ENCODE measurements at places on chromosomes 4 and X. TPM values are rescaled to one million over a fixed set of nuclear protein-coding genes. Genes with fewer than 3 reads are reported as not detected.

DNA sequence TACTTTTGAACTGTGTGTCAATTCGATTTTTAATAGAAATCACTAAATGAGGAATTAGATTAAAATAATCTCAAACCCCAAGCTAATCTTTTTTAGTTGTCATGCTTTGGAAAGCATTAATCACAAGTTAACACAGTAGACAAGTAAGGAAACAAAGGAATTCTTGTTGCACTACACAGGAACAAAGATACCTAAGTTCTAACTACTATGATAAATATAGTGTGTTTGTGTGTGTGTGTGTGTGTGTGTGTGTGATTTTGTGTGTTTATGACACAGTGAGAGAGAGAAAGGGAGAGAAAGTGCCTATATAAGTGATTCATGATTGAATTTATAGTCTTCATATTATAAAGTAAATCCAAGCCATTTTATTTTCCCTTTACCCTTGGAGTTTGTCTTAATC is 931.4 kb downstream of the PCDH7 start:
- DNase-seq: no peak
- no peaks in the 10 kb centered on the region for H3K36me3 ChIP-seq
- H3K27ac ChIP-seq: no peak overlapping the region
- no peak overlapping the region for H3K4me3 ChIP-seq
- H3K27me3 ChIP-seq: no peaks in the 10 kb centered on the region

DNA sequence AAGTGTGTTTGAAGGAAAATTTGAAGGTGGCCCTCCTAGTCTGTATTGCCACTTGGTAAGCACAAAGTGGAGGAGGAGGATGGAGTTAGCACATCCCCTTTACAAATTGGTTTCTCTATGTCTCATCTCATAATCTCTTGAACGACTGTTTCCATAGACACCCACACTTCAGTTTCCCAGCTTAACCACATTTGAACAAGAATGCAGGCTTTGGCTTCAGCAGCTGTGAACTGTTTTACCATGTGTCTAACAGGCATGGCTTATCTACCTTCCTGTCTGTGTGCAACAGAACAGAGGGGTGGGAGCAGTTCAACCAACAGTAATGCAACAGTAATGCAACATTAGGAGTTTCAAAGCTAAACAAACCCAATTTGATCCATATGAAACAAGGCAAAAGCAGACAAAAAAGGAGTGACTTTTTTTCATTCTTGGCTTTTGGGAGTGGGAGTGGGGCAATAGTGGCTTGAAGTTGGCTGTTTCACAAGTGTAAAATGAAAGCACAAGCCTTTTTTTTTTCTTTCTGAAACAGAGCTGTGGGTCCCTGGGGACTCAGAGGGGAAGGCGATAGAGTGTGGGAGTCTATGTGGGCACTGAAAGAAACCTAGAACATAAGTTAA is 108.0 kb downstream of the ITM2A start:
- no peaks in the 10 kb centered on the region for H3K27me3 ChIP-seq
- DNase-seq: no peak
- no peak overlapping the region for H3K4me3 ChIP-seq
- no peaks in the 10 kb centered on the region for H3K4me1 ChIP-seq
- no peak overlapping the region for H3K27ac ChIP-seq

- DNase-seq: no peak
- no peak overlapping the region for H3K4me3 ChIP-seq
- H3K4me1 ChIP-seq: no peaks in the 10 kb centered on the region
- no peaks in the 10 kb centered on the region for H3K36me3 ChIP-seq
- H3K27me3 ChIP-seq: no peaks in the 10 kb centered on the region
Measured at GRCh38 chr4:182018691-182019090, 224.5 kb upstream of the TENM3 start.

GRCh38 chr4:185219551-185220344 is 10.3 kb downstream of the SNX25 start:
- no peaks in the 10 kb centered on the region for H3K4me1 ChIP-seq
- DNase-seq: no peak
- H3K27me3 ChIP-seq: no peaks in the 10 kb centered on the region

DNA sequence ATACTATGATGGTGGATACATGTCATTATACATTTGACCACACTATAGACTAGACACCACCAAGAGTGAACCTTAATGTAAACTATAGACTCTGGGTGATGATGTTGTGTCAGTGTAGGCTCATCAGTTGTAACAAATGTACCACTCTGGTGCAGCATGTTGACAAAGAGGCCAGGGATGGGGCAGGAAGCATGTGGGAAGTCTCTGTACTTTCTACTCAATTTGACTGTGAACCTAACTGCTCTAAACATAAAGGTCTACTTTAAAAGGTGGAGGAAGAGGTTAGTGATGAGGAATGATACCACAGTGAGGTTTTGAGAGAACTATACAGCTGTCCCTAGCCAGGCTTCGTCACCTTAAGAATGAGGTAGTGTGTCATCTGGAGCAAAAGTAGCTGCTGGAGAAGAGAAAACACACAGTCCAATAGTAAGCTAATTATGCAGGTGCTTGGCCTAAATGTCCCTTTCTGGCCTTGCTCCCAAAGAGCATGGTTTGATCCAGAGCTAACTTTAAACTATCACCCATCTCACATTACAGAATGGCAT is 38.4 kb downstream of the GRSF1 start:
- H3K27ac ChIP-seq: no peak overlapping the region
- H3K4me1 ChIP-seq: no peaks in the 10 kb centered on the region
- no peak overlapping the region for H3K4me3 ChIP-seq
- peaks cover 9% of the 10 kb centered on the region for H3K36me3 ChIP-seq
- no peak for DNase-seq
- H3K27me3 ChIP-seq: no peaks in the 10 kb centered on the region

DNA sequence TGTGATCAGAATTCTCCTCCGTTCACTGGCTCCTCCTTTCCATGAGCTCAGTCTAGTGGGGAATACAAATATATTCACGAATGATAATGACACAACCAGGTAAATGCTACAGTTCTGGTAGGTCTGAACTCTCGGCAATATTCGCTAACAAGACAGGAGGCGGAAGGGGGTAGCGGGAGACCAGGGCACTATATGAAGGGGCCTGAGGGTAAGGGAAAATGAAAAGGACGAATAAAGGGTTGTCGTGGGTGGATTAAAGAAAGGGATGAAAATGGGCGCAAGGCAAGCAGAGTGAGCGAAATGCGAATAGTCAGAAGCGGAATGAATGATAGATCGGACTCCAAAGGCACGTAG is 743 bp downstream of the NKAP start:
- peak overlapping the region; percentile 92 for H3K4me3 ChIP-seq
- H3K36me3 ChIP-seq: no peaks in the 10 kb centered on the region
- peak overlapping the region; percentile 81 for H3K27ac ChIP-seq
- DNase-seq: no peak

- no peak overlapping the region for H3K4me3 ChIP-seq
- peaks cover 87% of the 10 kb centered on the region for H3K27me3 ChIP-seq
- H3K27ac ChIP-seq: no peak overlapping the region
- DNase-seq: peak; percentile 61
- peaks cover 2% of the 10 kb centered on the region for H3K4me1 ChIP-seq
Measured at GRCh38 chr4:823761-824460, 2.0 kb downstream of the CPLX1 start.

DNA sequence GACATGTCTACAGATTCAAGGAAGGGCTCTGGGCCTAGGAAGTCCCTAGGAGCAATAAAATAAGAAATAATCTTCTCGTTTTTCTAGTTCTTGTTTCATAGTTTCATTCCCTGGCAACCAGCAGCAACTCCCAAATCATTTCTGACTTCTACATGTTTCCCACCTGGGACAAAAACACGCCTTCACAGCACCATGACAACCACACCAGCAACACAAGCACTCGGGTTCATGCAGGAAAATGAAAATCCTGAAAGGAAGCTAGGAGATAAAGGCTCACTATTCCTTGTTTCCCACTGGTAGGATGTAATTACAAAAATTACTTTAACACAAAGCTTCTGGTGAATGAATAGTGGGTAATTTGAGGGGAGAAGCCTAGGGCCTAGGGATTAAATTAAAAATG is 158.9 kb downstream of the ADAMTS3 start:
- H3K4me1 ChIP-seq: no peaks in the 10 kb centered on the region
- H3K27me3 ChIP-seq: no peaks in the 10 kb centered on the region
- no peaks in the 10 kb centered on the region for H3K36me3 ChIP-seq
- no peak for DNase-seq
- no peak overlapping the region for H3K4me3 ChIP-seq

GRCh38 chr4:7202411-7202810 is 10.1 kb downstream of the SORCS2 start:
- H3K4me1 ChIP-seq: peaks cover 5% of the 10 kb centered on the region
- no peaks in the 10 kb centered on the region for H3K27me3 ChIP-seq
- H3K4me3 ChIP-seq: no peak overlapping the region
- no peaks in the 10 kb centered on the region for H3K36me3 ChIP-seq
- no peak for DNase-seq
- peak overlapping the region; percentile 38 for H3K27ac ChIP-seq

GRCh38 chr4:19983072-19983471 is 268.6 kb upstream of the SLIT2 start:
- no peak overlapping the region for H3K27ac ChIP-seq

DNA sequence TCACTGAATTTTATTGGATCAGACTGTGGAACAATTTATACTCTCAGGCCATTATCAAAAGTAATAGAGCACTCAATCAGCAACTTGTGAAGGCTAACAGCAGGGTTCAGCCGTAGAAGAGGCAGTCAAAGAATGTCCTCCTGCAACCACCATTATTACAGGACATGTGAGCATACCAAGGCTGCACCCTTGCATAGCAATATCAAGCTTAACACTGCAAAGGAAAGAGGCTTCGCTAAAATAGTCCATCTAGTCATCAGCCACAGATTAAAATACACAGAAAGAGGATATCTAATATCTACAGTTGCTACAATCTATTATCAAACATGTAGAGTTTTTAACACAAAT is 42.9 kb upstream of the TMPRSS11B start:
- no peak for DNase-seq
- H3K4me1 ChIP-seq: peaks cover 10% of the 10 kb centered on the region
- H3K36me3 ChIP-seq: no peaks in the 10 kb centered on the region

GRCh38 chr4:69748173-69748572 is 12.2 kb downstream of the SULT1B1 start:
- H3K4me1 ChIP-seq: no peaks in the 10 kb centered on the region
- no peaks in the 10 kb centered on the region for H3K27me3 ChIP-seq
- no peaks in the 10 kb centered on the region for H3K36me3 ChIP-seq
- H3K27ac ChIP-seq: no peak overlapping the region

GRCh38 chr4:53974561-53974960 is 89.8 kb downstream of the CHIC2 start:
- H3K36me3 ChIP-seq: no peaks in the 10 kb centered on the region
- no peaks in the 10 kb centered on the region for H3K27me3 ChIP-seq
- DNase-seq: no peak
- no peak overlapping the region for H3K27ac ChIP-seq
- H3K4me1 ChIP-seq: no peaks in the 10 kb centered on the region

GRCh38 chrX:140661643-140662042 is 47.9 kb upstream of the LINC00632 start:
- no peaks in the 10 kb centered on the region for H3K36me3 ChIP-seq
- H3K27me3 ChIP-seq: no peaks in the 10 kb centered on the region
- no peak overlapping the region for H3K27ac ChIP-seq
- no peak overlapping the region for H3K4me3 ChIP-seq

DNA sequence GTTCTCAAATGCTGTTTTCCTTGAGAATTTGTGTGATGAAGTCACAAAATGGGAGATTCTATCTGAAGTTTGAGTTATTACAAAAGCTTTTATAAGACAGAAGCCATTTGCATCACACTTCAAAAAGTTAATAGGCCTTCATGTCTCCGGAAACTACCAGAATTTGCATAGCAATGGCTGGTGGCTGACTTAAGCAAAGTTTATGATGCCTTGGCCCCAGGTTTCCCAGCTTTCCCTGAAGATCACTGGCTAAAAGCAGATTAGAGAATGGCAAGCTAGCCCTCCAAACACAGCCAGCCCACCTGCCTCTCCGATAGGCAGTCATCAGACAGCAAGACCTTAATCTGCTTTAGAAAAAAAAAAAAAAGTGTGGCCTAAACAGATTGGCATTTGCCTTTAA is 197.8 kb downstream of the HS3ST1 start:
- H3K27ac ChIP-seq: no peak overlapping the region
- peak; percentile 62 for DNase-seq
- peaks cover 6% of the 10 kb centered on the region for H3K4me1 ChIP-seq

DNA sequence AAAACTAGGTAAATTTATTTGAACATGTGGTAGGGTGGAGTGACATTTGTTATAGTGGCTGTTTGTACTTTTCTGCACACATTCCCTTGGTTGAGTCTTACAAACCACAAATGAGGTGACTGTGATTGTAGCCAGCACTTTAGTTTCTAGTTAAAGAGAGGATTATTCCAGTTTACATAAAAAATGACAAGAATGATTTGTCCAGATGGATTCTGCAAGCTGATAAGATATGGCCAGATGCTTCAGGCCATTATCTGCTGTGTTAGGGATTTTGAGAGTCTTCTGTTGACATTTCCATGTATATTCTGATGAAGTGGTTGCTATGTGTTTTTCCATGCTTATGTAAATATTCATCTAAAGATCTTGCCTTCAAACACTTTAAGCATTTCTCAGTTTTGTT is 31.0 kb upstream of the PDE5A start:
- no peaks in the 10 kb centered on the region for H3K36me3 ChIP-seq
- DNase-seq: no peak
- no peak overlapping the region for H3K4me3 ChIP-seq
- H3K27ac ChIP-seq: no peak overlapping the region
- no peaks in the 10 kb centered on the region for H3K4me1 ChIP-seq

- DNase-seq: peak; percentile 67
- no peaks in the 10 kb centered on the region for H3K36me3 ChIP-seq
- H3K27ac ChIP-seq: no peak overlapping the region
- no peak overlapping the region for H3K4me3 ChIP-seq
- no peaks in the 10 kb centered on the region for H3K4me1 ChIP-seq
Measured at GRCh38 chr4:8859550-8860095, 12.0 kb downstream of the HMX1 start.

DNA sequence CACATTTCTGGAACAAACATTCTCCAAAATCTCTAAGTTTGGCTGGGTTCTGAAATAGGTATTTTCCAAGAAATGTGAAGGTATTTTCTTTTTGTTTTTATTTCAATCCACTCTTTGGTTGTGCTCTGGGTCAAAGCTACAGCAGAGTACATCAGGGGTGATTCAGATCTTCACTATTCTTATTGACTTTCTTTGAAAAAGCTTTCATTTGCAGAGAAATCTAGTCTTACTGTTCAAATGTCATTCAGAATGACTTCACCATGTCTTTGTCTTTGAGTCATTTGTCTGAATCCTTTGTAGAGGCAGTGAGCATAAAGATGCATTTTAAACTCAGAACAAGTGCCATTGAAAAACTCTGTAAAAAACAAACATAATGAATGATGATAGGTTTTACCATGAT is 547.2 kb upstream of the ADGRL3 start:
- H3K4me1 ChIP-seq: no peaks in the 10 kb centered on the region
- DNase-seq: no peak

- no peaks in the 10 kb centered on the region for H3K36me3 ChIP-seq
- H3K27ac ChIP-seq: no peak overlapping the region
- H3K27me3 ChIP-seq: no peaks in the 10 kb centered on the region
- H3K4me3 ChIP-seq: no peak overlapping the region
- H3K4me1 ChIP-seq: no peaks in the 10 kb centered on the region
Measured at GRCh38 chrX:49019599-49020249, 17.7 kb upstream of the GRIPAP1 start.

SLITRK4 gene
- total RNA-seq: 5.6 TPM

TKTL2 gene
- total RNA-seq: not detected

CENPC gene
- 22.9 TPM for total RNA-seq

FGFR3 gene
- total RNA-seq: 104 TPM

SLC9B1 gene
- 1.4 TPM for total RNA-seq

TRIM75 gene
- not detected for total RNA-seq

All from endodermal cell (in vitro differentiated cells).